ENCODE measurements at places on chromosomes 12 and 14. TPM values are rescaled to one million over a fixed set of nuclear protein-coding genes. Genes with fewer than 3 reads are reported as not detected.

ZFYVE21 gene
- total RNA-seq, result 47.4 TPM

DNA sequence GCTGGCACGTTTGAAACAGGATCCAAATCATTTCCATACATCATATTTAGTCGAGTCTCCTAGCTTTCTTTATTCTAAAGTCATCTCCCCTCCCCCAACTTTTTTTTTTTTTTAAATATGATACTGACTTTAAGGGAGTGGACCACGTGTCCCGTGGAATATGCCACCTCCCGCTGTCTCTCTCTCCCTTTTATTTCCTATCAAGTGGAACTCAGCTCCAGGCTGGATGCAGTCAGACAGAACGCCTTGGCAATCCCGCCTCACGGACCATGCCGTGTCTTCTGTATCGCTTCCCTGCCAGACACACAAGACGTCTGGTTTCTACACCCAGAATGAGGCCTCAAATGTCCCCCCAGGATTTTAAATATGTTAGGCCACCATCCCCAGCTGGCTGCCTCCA is 21.2 kb downstream of the BCL7A start:
- no peak for DNase-seq

- no peak for DNase-seq
Observed at GRCh38 chr12:124972211-124972610, 16.7 kb downstream of the DHX37 start.

MYF6 gene
- 9.8 TPM for total RNA-seq

GRCh38 chr12:26290565-26290964 is 95.2 kb downstream of the SSPN start:
- no peak for DNase-seq

RNFT2 gene
- total RNA-seq, result 1.7 TPM

DNA sequence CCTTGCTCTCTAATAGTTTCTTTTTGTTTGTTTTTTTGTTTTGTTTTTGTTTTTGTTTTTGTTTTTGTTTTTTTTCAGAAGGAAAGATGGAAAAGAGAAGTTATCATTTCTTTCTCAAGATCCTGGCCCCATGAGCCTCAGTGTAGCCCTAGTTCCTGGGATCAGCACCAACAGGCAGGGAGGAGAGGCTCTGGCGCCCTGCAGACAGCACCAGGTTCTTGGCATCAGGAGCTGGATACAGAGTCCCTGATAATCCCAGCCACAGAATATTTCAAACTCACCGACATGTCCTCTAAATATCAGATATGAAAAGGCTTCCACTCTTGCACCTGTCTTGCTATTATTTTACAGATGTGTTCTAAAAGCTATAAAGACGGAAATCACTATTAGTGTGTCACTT is 52.7 kb downstream of the FOXN3 start:
- DNase-seq, result no peak

DNA sequence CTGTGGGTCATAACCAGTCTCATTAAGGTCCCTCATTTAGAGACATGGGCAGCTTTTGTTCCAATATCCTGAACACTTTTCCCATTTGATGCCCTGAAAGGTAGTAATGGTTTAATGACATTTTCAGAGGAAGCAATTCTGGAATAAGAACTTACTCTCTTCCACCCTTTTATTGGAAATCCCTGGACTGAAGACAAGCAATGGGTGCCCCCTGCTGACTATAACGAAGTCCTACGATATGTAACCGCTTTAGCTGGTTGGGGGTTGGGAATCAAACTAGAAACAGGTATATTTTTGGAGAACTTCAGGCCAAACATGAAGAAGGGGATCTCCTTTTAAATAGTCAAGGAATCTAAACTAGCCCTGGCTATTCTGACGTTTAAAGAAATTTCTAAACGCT is 20.5 kb downstream of the SARNP start:
- peak; percentile 24 for DNase-seq

- no peak for DNase-seq
Observed at GRCh38 chr12:26251600-26251999, 56.2 kb downstream of the SSPN start.

BDKRB2 gene
- 2.7 TPM for total RNA-seq

GRCh38 chr12:78864403-78864869 is at the start of gene SYT1:
SYT1 (plus strand) TSS chr12:78864774.
- DNase-seq, result no peak

GRCh38 chr14:59195912-59196311 is 7.4 kb downstream of the DAAM1 start:
- no peak for DNase-seq

- DNase-seq, result no peak
Observed at GRCh38 chr12:29970501-29970900, 186.8 kb upstream of the TMTC1 start.

DNA sequence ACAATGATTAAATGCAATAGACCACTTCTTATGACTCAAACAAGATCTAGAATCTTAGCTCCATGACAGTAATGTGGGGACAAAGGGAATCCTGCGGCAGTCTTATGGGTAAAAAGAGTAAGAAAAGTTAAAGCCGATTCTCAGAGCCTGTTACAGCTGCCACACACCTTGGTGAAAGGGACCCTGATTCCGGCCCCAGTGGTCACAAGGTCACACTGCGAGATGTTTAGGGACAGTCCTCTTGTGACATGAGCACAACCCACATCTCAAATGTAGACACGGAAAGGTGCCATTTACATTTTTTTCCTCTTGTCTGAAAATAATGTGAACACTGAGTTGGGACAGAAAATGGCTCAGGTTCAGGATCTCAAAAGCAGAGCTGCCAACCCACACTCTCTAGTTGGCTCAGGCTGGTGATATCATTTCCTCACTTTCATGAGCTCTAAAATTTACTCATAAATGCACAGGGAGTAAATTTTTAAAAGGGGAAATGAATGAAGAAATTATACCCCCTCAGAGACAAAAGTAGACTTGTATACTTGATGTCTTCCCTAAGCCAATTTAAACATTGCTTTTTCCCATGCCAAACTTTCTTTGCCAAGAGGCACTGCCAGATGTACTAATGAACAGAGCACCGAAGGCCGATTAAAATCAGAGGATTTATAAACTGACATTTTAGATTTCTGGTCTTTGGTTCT is 113.1 kb upstream of the OVCH1 start:
- DNase-seq, result no peak

DNA sequence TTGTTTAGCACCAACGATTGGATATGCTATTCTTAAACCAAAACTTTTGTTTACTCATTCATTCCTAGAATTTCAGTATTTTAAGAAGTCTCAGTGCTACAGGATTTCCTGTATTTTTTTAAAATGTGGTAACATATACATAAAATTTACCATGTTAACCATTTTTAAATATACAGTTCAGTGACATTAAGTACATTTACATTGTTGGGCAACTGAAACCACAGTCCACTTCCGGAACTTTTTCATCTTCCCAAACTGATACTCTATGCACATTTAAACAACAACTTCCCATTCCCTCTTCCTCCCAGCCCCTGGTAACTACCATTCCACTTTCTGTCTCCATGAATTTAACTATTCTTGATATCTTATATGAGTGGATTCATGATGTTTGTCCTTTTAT is 30.3 kb downstream of the PDE3A start:
- DNase-seq, result no peak

RTL1 gene
- 4.2 TPM for total RNA-seq

FBLN5 gene
- total RNA-seq, result 46.5 TPM

- DNase-seq, result no peak
Observed at GRCh38 chr14:72826039-72826438, 67.9 kb downstream of the DPF3 start.

GRCh38 chr12:59084511-59085375 is 164.4 kb upstream of the LRIG3 start:
- DNase-seq, result peak; percentile 90

DNA sequence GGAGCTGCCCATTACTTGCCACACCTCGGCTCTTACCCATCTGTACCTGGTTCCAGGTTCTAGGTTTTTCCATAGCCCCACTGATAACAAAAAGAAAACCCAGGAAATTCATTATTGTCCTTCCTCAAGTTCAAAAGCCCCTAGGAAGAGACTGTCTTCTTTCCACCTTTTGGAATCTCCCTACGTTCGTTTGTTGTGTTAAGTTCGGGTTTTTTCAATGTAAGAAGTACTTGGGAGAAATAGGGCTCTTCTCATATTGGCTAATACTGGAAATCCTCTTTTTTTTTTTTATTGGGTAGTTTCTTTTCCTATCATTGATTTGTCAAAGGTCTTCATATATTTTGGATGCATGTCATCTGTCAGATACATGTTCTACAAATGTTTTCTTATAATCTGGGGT is 17.3 kb downstream of the SLC15A5 start:
- no peak for DNase-seq

GRCh38 chr12:34253674-34254073 is 231.4 kb downstream of the ALG10 start:
- DNase-seq, result no peak

AICDA gene
- 0.20 TPM for total RNA-seq

DNA sequence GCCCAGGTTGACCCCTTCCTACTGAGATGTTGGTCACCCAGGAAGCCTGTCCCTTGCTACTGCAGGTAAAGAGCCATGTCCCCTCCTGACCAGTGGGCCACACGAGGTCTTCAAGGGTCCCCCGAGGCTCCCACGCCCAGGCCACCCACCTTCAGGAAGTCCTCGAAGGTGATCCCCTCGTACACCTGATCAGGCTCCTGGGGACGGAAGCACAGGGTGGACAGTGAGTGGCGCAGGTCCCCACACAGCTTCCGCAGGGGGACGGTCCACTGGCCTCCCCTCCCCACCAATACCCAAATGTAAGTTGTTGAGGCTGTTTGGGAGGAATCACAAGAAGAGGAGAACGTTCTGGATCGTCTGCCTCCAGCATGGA is 57.4 kb downstream of the TESC start:
- DNase-seq, result no peak

GRCh38 chr14:100275214-100275613 is 31.0 kb downstream of the SLC25A29 start:
- DNase-seq, result no peak

GPRC5D gene
- 10.1 TPM for total RNA-seq

- DNase-seq, result no peak
Observed at GRCh38 chr12:112577473-112578329, 159.0 kb downstream of the PTPN11 start.

DNA sequence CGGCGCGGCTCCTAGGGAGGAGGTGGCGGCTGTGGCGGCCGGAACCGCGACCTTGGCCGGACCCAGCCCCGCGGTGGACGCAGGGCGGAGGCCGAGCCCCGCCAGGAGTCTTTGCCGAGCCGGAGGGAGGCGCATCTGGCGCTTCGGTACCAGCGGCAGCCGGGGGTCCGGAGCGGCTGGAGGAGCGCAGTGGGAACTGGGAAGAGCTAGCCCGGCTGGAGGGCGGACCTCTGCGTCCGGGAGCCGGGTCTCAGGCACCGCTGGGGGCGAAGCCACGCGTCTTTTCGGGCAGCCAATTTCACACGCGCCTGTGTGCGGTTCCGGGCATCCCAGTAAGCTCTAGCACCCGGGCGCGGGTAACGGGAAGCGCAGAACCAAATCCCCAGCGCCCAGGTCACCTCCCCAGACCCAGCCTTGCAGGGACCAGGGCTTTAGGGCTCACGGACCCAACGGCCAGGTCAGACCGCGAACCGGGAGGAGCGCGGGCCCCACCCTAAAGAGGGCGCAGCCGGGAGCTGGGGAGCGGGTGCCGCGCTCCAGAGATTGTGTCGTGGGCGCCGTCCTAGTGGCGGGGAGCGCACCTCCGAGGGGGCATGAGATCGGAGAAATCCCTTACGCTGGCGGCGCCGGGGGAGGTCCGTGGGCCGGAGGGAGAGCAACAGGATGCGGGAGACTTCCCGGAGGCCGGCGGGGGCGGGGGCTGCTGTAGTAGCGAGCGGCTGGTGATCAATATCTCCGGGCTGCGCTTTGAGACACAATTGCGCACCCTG is 89.4 kb downstream of the GALNT8 start:
- no peak for DNase-seq

KRT77 gene
- total RNA-seq, result 110 TPM

DNA sequence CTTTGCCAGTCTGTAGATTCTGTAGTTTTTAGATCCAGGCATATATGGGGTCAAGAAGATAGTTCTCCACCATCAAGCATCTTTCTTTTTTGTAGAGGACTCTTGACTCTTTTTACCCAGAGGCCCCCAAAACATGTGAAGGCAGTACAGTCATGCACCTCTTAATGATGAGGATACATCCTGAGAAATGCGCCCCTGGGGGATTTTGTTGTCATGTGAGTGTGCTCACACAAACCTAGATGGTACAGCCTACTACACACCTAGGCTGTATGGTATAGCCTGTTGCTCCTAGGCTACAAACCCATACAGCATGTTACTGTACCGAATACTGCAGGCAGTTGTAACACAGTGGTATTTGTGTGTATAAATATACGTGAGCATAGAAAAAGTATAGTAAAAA is 23.0 kb downstream of the EVL start:
- no peak for DNase-seq

DNA sequence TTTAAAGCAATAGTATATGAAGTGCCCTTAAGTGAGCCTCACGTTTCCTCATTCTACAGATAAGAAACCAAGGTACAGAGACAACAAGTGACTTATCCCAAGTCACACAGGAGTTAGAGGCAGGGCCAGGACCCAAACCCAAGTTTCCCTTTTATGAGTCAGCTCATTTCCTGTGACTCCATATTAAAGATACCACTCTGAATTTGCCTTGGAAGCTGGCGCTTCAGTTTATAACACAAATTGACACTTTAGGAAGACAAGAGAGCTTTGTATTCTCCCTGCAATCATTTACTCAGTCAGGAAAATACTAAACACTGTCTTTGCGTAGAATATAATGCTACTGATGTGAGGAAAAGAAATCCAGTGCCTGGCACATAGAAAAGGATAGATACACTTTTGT is 43.2 kb downstream of the MYBPC1 start:
- no peak for DNase-seq

DNA sequence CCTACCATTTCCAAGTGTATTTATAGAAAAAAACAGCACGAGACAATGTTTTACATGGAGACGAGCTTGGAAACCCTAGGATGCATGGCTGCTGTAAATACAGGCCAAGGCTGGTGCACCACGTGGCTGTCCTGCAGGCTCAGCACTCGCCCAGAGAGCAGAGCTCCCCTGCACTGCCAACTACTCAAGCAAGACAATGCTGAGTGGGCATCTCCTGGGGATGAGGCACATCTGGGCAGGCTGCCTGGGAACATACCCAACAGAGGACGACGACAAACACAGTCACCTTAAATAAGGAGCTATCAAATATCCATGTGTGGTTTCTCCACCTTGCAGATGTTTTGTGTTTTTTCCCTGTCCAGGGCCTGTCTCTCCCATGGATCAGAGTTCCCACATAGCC is 128.3 kb upstream of the PRMT8 start:
- no peak for DNase-seq

FANCM gene
- 12.9 TPM for total RNA-seq

DNA sequence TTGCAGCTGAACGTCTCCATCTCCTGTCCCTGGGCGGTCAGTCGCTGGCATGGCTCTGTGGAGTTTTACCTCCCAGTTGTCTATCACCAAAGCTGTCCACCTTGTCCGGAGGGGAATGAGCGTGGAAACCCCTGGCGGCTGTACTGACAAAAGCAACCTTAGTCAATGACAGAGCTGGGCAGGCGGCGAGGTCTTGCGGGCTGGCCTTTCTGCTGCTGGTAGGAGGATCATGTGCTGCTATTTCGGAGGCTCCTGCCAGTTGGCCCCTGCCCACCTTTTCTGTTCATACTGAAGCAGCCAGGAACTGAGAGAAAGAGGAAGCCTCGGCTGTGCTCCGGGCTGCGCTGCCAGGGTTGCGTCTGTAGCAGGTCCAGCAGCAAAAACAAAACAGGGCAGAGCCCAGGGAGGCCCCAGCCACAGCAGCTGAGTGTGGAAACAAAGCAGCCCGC is 57.7 kb downstream of the HMGA2 start:
- DNase-seq, result peak; percentile 63

SYT10 gene
- 0.10 TPM for total RNA-seq

GPR162 gene
- 4.9 TPM for total RNA-seq

PSMC1 gene
- 83.5 TPM for total RNA-seq

- DNase-seq, result no peak
Observed at GRCh38 chr12:47705229-47705565, 633 bp downstream of the RPAP3 start.

TAS2R43 gene
- total RNA-seq, result 8.5 TPM

TOMM20L gene
- not detected for total RNA-seq

Data from skin of body (tissue), 3 donors.